ENCODE measurements at places on chromosomes 11 and 22.
A peak's percentile ranks its signal among the peaks of the same experiment; 100 is the strongest.

GRCh38 chr22:19874307-19875060 lies 19.8 kb upstream of the GNB1L start:
- peak; percentile 57 for DNase-seq

- no peak for DNase-seq
Measured at GRCh38 chr11:117691516-117691915, 105.5 kb downstream of the DSCAML1 start.

DNA sequence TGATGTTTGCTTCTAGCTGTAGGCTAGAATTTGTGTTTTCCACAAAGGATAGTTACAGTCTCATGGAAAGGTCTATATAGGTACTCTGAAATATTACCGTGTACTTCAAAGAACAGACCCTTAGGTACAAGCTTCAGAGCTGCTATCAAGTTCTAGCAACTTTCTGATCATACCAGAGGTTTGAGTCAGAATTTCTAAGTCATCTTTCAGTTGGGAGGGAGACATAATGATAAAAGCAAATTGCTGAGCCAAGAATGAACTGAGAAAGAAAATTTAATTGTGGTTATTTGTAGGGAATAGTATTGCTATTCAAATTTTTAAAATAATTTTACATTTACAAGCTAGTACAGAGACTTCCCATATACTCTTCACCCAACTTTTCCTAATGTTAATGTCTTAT lies 19.9 kb upstream of the ME3 start:
- no peak for DNase-seq

DNA sequence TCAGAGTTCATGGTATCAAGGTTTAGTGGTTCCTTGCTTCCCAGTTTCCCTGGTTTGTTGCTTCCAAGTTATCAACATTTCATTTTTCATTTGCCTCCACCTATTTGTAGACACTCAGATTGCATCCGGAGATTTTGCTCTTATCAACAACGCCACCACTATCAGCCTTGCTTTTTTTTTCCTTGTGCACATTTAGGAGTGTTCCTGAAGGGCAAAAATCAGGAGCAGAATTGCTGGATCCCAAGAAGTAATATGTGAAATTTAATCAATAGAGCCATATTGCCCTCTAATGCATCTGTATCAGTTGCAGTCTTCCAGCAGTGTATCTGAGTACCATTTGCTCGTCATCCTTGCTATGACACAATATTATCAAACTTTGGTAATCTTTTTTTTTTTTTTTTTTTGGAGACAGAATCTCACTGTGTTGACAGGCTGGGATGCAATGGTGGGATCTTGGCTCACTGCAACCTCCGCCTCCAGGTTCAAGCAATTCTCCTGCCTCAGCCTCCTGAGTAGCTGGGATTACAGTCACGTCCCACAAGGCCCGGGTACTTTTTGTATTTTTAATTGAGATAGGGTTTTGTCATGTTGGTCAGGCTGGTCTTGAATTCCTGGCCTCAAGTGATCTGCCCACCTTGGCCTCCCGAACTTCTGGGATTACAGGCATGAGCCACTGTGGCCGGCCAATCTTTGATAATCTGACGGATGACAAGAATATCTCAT lies 42.1 kb upstream of the SEPTIN5 start:
- no peak for DNase-seq

- DNase-seq, result no peak
Measured at GRCh38 chr11:82791779-82792178, 58.1 kb upstream of the FAM181B start.

- no peak for DNase-seq
Measured at GRCh38 chr11:61092280-61092766, 10.0 kb upstream of the CD5 start.

GRCh38 chr11:1074244-1075221 lies at the start of gene MUC2:
MUC2 (plus strand) TSS chr11:1074874.
- no peak for DNase-seq

All from HT-29 (cell line).